ENCODE measurements at places on chromosomes 12 and 14. TPM values are rescaled to one million over a fixed set of nuclear protein-coding genes. Genes with fewer than 3 reads are reported as not detected.

Gene DENND5B
- total RNA-seq: 22.2 TPM

GRCh38 chr12:47829584-47829983 is 9.9 kb upstream of the HDAC7 start:
- H3K27me3 ChIP-seq: no peaks in the 10 kb centered on the region
- no peak overlapping the region for H3K27ac ChIP-seq
- peaks cover 36% of the 10 kb centered on the region for H3K4me1 ChIP-seq
- no peak overlapping the region for H3K4me3 ChIP-seq

- no peak overlapping the region for H3K4me3 ChIP-seq
- peaks cover 37% of the 10 kb centered on the region for H3K4me1 ChIP-seq
- H3K27ac ChIP-seq: no peak overlapping the region
- H3K27me3 ChIP-seq: no peaks in the 10 kb centered on the region
- no peak for DNase-seq
Measured at GRCh38 chr14:85122690-85123089, 407.3 kb upstream of the FLRT2 start.

Gene LPAR5
- 0.48 TPM for total RNA-seq

GRCh38 chr14:53630336-53630735 is 326.3 kb downstream of the BMP4 start:
- H3K4me3 ChIP-seq: no peak overlapping the region
- no peak overlapping the region for H3K27ac ChIP-seq
- peaks cover 17% of the 10 kb centered on the region for H3K4me1 ChIP-seq
- peaks cover 4% of the 10 kb centered on the region for H3K27me3 ChIP-seq
- DNase-seq: no peak

Gene PITPNM2
- total RNA-seq: 11.6 TPM

- no peak overlapping the region for H3K27ac ChIP-seq
- H3K27me3 ChIP-seq: peaks cover 68% of the 10 kb centered on the region
- no peak for DNase-seq
- no peaks in the 10 kb centered on the region for H3K36me3 ChIP-seq
- no peak overlapping the region for H3K4me3 ChIP-seq
Measured at GRCh38 chr12:109369831-109370230, 22.1 kb downstream of the MYO1H start.

Measured in chondrocyte (in vitro differentiated cells).